NCI-H2171 (cell line): ENCODE measurements at places on chromosomes 16 and 17.

DNA sequence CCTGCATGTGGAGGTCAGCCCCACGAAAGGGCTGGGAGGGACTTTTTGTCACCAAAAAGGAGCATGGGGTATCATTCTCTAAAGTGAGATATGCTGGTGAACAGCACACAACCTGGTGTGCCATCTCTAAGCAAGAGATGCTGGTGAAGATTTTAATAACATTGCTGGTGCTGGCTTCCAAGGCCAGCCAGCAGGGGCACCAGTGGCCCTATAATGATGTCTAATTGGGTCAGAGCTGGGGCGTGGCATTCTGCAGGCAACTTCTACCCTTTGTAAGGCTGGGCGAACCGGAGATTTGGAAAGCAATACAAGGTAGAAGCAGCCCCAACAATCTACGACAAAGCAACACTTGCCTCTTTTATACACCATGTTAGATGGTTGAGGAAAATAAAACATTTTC is 16.8 kb downstream of the SDR42E1 start:
- DNase-seq: no peak

GRCh38 chr17:69880591-69881112 is 194.4 kb upstream of the KCNJ16 start:
- no peak for DNase-seq

- no peak for DNase-seq
Observed at GRCh38 chr17:44794851-44795413, 35.2 kb downstream of the GJC1 start.

DNA sequence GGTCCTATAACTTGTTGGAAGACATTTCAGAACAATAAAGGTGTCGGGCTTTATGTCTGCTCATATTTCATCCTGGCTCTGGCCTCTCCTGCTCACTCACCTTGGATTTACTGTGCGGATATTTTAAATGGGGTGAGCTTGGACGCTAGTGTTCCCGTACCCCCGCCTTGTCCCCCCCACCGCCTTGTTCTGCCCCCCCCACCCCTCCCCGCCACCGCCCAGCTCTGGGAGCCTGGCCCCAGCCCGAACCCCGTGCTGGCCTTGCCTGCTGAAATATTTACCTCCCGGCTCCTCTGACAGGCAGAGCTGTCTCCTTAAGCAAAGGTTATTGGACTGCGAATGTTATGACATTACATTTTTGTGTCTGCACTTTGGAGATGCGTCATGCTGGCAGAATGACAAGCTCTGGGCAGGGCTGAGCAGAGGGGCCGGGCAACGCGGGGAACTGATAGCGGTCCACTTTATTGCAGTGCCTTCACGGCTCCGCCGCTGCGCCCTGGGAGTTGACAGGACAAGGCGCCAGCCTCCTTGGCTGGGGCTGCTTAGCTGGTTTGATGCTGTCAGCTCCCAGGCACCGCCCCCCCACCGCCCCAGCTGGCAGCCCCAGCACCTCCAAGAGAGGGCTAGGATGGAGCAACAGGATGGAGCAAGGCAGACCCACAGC is 222.5 kb upstream of the GSE1 start:
- peak; percentile 42 for DNase-seq

DNA sequence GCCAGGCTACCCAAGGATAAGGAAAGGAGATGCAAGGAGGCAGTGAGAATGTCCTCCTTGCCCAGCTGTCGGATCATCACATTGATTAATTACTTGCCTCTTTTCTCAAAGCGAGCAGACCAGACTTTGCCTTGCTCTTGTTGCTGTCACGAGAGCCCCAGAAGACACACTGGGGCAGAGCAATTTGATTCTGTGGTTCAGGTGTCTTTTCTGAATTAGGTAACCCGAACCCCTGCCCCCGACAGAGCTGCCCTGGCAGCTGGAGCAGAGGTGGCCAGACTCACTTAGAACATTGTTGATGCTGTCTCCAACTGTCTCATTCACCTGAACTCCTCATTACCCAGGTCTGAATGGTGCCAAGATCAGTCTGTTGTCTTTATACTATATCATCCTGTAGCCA is 34.3 kb downstream of the VAT1L start:
- DNase-seq: no peak

DNA sequence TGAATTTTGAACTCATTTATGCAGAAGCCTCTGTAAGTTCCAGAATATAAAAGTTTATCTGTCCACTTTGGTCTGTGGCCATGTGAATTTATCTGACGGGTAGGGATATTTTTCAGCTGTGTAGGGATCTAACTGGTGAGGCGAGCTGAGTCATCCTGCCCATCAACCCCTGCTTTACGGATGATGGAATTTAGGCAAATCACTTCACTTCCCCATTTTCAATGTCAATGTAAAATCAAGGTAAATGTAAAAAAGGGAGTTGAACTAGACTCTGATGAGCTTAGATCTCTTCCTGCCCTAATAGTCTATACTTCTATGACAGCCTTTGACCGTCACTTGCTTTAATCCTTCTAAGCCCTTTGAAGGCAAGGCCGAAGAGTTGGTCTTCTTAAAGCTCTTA is 2.6 kb downstream of the SLC16A6 start:
- DNase-seq: no peak

DNA sequence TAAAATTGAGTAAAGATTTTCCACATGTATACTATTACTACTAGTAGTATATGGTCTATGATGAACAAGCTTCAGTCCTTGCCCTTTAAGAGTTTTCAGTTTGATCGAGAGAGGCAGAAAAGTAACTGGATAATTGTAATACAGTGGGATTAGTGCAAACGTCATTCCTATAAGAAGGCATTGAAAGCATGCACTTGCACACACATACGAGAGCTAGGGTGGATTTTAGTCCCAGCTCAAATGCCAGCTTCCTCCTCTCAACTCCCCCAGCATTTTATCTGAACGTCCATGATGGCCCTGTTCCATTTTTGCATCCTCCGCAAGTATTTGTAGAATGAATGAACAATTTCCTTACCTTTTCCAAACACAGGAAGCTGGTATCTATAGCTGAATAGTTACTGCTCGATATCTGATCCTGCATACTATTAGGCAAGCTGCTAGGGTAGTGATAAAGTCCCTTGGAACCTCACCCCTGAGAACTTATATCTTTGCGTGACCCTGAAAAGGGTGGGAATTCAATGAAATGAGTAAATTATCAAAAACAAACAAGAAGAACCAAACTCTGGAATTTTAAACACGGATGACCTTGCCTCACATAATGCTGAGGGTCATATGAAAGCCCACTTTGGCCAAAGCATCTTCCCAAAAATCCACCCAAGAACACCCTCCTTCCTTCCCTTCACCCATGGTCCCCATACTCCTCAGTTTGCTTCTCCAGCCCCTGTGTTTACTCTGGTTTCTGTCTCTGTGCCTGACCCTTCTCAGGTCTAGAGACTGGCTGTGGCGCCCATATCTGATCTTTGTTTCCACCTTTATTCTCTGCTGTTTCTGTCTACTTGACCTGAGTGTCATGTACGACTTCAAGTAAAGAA is 60.5 kb downstream of the TMEM100 start:
- no peak for DNase-seq

- no peak for DNase-seq
Observed at GRCh38 chr17:76353004-76353598, 615 bp downstream of the PRPSAP1 start.

DNA sequence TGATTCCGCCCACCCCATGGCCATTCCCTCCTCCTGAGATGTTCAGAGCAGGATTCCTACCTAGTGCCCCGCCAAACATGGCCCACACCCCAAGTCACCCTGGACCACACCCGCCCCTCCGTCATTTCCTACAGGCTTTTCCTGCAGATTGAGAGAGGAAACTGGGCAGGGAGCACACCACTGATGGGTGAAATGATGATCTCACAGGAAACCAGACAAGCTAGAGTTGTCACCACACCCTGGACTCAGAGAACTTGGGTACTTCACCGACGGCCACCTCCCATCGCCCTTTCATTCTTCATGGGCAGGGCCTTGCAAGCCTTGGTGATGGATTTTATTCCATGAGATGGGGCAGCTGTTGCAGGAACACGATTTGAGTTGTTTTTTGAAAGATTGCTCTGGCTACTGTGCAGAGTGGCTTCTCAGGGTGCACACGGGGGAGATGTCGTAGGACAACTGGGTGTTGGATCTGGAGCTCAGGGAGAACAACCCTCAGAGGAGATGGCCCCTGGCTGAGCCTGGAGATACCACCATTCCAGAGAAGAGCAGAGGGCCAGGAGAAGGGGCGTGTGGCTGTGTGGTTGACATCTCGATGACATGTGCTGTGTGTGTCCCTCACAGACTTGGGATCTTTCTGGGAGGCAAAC is 7.4 kb upstream of the B9D1 start:
- DNase-seq: no peak

DNA sequence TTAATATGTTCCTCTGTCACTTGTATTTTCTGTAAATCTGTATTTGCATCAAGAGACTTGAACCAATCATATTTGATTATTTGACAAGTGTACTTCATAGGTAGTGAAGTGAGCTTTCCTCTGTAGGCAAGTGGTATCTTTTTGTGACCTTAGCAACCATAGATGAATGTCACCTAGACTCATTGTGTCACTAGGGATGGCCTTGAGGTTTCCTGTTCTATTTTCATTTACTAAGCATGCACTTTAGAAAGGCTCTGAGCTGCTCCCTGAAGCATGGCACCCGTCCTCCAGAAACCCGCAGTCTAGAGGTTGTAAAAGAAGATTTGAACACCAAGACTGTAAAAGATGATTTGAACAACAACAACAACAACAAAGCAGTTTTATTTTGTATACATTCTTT is 151.7 kb downstream of the PRKCB start:
- no peak for DNase-seq

- no peak for DNase-seq
Observed at GRCh38 chr16:76913046-76913445, 277.9 kb upstream of the MON1B start.

DNA sequence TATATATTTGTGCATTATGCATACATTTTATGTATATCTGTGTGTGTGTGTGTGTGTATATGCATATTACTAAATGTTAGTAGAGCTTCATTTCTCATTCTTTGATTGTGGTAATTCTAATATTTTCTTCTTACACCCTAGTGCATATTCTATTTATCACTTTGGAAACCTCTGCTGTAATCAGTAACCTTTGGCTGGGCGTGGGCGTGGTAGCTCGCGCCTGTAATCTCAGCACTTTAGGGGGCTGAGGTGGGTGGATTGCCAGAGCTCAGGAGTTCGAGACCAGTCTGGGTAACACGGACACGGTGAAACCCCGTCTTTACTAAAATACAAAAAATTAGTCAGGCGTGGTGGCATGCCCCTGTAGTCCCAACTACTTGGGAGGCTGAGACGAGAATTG is 26.9 kb downstream of the CPSF4L start:
- no peak for DNase-seq

- no peak for DNase-seq
Observed at GRCh38 chr17:81868674-81869220, 2.4 kb downstream of the ARHGDIA start.

DNA sequence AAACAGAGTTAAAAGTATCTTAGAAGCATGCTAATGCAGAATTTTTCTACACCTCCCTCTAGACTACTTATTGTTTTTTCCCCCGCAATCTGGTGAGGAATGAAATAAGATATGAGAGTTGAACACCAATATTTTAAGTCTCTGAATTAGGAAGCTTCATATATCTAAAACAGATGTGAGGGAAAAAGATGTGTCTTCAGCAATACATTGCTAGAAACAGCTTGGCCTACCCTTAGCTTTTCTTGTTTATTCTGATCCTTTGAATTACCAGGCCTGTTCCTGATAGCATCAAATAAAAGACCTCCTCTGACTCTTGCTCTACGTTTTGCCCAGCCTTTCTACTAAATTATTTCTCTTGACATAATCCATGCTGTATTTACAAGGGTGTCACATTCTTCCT is 221.8 kb downstream of the CDH11 start:
- no peak for DNase-seq

- no peak for DNase-seq
Observed at GRCh38 chr16:86013867-86014266, 114.9 kb downstream of the IRF8 start.

DNA sequence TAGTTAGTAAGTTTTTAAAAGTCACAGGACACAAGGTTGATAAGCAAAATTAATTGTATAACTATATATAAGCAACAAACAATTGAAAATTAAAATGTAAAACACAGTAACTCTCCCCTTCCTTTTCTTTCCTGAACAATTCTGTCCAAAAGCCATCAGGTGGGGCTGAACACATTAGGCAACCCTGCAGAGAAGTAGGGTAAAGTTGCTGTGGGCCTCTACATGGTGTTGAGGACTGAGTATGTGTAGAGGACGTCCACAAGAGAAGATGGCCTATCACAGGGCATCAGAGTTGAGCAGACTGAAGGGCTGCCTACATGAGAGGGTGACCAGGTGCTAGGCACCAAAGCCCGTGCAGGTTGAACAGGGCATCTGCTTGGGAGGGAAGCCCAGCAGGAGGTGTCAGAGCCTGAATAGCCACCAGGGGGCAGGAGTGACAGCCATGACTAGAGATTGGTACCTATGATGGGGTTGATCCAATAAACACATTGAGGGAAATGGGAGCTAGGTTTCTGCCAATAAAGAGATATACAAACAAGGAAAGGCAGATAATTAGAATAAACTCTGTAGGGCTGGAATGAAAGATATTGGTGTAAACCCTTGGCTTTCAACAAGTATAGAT is 415.1 kb downstream of the NPIPA8 start:
- DNase-seq: no peak

DNA sequence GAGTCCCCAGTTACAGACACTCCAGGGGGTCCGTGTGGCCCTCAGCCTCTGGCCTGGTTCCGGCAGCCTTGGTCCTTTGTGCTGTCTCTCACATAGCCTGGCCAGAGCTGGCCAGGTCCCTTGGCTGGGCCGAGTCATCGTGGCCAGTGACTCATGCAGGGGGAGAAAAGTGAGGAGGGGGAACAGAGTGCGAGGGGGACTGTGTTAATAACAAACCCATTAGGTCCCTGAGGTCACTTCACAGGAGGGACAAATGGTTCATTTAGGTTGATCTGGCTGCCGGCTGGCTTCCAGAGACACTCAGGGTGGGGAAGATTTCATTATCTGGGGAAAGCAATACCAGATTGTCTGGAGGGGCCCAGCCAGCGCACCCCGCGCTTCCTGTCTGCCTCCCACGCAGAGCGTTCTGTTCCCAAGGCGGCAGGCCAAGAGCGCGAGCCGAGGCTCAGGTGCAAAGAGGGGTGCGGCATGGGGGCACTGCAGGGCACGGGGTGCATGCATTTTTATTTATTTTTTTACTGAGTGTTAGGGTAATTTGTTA is 223.1 kb downstream of the SEC14L1 start:
- DNase-seq: no peak

- no peak for DNase-seq
Observed at GRCh38 chr17:31387438-31387837, 4.0 kb upstream of the RAB11FIP4 start.

DNA sequence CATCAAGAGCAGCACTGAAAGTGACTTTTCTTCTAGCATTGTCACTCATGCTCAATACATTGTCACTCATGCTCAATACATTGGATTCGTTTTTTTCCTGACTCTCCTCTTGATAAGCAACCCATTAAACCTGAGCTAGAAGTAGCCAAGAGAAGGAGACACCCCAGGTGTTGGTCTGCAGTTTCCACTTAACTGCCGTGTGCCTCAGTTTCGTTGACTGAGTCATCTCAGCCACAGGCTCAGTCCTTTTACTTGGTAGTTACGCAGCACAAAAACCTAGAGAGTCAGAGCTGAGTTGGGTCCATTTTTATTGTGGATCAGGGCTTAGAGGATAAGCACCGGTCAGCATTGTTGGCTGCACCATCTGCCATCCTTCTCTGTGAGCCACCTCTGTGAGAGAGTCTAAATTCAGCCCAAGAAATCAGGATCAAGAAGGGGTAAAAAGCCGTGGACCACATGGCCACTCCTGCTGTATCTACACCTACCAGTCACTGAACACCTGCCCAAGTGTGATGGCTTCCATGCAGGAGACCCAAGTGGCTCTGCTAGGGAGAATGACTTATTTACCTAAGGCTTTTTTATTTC is 11.3 kb downstream of the GINS2 start:
- DNase-seq: no peak
